ENCODE measurements at places on chromosomes 3 and 15.
A peak's percentile ranks its signal among the peaks of the same experiment; 100 is the strongest.

DNA sequence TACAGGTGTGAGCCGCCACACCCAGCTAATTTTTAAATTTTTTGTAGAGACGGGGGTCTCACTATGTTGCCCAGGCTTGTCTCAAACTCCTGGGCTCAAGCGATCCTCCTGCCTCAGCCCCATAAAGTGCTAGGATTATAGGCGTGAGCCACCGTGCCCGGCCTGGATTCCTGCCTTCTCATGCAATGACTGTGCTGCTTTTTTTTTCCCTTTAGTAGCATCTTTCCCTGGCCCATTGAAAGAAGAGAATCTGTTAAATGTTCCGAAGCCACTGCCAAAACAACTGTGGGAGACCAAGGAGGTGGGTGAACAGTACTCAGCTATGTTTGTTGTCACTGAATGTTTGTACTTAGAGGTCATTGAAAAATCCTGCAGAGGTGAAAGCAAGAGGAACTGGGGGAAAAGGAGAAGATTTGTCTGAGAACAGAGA is 88.0 kb downstream of the CRTC3 start:
- DNase-seq, result no peak

- DNase-seq, result no peak
Observed at GRCh38 chr3:10582733-10583132, 77.3 kb upstream of the ATP2B2 start.

GRCh38 chr3:45198264-45199260 is 27.5 kb downstream of the TMEM158 start:
- no peak for DNase-seq

GRCh38 chr3:158569794-158570193 is 1.2 kb upstream of the MLF1 start:
- no peak for DNase-seq

GRCh38 chr3:21551019-21551418 is 200.0 kb downstream of the ZNF385D start:
- peak; percentile 34 for DNase-seq

DNA sequence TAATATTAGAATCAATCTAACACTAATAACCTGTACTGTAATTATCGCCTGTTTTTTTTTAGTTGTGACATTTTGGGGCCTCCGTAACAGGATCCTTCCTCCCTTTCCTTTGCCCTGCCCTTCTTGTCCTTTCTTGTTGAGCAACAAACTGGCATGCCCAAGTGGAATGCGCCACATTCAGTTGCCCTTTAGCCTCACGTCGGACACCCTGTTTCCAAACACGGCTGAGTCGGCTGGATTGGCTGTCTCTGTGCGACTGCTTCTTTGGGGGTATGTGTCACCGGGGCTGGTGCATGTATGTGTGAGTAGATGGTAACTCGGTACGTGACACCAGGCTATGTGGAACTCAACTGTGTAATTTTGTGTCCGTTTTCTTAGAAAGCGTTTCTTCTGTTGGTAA is 24.1 kb downstream of the TRAK1 start:
- DNase-seq, result no peak

- DNase-seq, result peak; percentile 58
Observed at GRCh38 chr15:23857028-23857641, 170.0 kb upstream of the NDN start.

- no peak for DNase-seq
Observed at GRCh38 chr3:34724916-34725499, 914.3 kb upstream of the ARPP21 start.

DNA sequence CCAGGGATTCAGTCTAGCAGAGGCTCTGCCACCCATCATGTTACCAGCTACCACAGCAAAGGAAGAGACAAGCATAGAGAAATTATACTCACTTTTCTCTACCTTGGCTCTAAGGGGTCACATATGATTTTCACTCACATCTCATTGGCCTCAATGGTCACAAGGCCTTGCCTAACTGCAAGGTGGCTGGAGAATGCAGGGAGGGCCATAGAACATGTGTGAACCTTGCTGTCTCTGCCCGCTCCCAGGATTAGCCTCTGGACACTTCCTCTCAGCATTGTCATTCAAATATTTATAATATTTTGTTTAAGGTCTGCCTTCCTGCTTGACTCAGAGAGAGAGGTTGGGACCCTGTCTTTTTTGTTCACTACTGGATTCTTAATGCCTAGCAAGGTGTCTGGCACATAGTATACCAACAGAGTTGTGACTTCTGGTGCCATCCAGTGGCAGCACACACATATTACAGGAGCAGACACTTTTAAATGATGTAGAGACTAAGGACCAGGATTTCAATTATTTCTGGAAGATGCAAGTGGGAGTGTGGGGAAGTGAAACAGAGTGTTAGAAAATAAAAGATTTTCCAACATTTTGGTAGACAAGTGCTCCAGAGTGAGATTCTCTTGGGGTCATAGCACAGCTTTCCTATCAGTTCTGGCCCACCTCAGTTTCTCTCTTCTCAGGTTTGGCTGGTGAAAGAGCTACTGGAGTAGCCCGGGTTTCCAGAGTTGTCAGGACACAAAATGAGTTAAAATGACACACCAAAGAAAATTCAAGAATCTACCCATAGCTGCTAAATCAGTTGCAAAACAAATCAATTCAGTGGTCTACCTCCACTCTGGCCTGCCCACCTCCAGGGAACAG is 119.0 kb upstream of the RASGRP1 start:
- no peak for DNase-seq

DNA sequence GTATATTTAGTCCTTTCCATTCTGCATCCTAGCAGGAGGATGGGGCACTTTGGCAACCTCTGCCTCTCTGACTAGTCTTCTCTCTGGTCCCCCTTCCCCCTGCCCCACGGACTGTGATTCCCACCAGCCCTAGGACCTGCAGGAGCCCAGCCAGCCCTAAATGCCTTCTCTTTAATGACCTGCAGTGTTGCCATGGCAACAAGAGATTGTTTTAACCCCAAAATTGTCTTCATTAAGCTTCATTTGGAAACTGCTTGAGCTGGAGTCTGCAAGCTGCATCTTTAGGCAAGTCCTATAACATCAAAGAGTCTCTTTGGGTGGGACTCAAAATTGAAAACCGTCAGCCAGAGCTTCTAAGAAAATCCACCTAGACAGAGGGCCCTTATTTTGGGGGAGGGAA is 59.7 kb upstream of the ANKRD34C start:
- no peak for DNase-seq

DNA sequence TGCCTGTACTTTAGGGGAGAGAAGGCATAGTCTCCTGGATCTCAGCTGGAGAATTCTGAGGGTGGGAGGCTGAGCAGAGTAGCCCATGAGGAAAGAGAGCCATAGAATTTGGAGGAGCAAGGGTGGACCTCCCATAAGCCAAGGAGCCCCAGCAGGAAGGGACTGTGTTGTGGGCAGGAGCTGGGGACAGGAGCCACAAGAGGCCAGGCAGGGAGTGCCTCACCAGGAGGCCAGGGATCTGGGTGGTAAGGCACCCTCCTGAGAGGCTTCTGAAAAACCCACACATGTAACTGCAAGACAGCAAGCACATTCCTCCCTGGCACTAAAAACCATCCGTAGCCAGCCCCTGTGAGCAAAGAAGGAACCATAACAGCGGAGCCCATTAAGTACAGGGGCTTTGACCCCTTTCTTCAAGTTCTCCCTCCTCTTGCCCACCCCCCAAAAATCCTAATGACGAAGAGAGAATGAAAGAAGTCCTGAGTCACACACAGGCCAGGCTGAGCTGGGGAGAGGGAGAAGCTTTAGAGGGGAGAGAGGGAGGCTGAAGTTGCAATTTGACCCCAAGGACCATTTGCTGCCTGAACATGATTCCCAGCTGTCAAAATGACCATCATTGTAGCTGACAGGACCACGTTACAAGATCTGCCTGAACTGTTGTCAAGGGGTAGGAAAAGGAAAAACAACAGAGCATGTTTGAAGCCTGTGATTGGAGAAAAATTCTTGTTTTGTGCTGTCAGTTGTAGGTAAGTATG is 82.6 kb downstream of the TRIM42 start:
- DNase-seq, result no peak

DNA sequence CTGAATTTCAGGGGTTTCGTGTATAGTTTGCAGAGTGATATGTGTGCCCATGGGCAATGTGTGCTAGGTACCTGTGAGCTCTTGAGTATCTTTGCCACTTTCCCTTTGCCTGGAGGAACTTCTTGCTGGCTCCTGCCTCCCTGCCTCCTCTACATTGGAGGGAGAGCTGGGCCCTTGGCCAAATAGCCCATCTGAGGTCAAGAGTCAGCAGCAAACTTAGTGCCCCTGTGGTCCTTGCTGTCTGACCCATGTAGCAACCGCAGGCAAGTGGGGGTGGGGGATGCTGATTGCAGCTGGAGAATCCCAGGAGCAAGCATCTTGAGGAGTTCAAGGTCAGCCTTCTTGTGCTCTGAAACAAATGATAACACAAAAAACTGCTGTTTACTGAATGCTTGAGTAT is 5.4 kb upstream of the TBC1D21 start:
- peak; percentile 18 for DNase-seq

DNA sequence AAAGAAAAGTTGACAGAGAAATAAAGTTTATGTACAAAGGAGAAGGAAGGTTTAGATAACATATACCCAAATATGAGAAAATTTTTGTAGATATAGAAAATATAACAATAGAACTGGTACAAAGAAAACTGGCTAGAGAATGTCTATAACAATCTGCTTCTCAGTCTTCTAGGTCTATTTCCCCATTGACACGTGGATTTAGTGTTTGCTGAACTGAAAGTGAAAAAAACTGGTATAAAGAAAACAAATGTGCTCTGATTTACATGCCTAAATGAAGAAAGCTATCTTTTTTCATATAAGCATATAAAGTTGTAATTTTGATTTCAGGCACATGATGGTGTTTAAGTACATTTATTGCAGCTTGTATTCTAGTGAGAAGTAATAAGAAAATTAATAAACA is 9.8 kb downstream of the KCNMB2 start:
- no peak for DNase-seq

- no peak for DNase-seq
Observed at GRCh38 chr3:166248784-166249183, 411.6 kb upstream of the BCHE start.

DNA sequence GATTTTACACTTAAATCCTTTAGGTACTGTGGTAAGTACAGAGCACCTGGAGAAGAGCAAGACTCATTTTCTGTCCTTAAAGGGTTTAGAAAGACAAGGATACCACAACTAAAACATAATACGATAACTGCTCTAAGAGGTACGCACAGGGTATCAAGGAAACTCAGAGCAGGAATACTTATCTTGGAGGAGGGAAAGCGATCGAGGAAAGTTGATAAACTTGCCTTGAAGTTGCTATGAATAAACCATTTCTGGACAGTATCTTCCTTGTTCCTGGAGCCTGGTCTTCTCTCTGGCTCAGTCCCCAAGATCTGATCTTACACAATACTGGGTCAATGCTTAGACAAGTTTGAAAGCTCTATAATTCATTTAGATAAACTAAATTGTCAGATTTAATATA is 17.6 kb upstream of the GATM start:
- no peak for DNase-seq

- DNase-seq, result no peak
Observed at GRCh38 chr3:122497425-122497824, 17.3 kb downstream of the KPNA1 start.

DNA sequence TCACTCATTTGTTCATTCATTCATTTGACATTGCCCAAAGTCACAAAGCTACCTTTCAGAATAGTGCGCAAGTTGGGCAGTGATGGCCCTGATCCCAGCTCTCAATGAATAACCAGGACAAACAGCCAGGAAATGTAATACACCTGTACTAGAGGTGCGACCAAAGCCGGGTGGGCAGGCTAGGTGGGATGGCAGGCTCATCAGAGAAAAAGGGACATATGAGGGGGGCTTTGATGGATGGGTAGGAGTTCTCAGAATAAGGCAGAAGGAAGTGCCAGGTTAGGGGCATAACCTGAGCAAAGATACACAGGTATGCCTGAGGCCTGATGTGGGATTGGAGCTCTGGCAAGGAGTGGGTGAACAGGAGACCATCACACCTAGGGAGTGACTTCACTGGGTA is 53.4 kb upstream of the SMAD6 start:
- no peak for DNase-seq

DNA sequence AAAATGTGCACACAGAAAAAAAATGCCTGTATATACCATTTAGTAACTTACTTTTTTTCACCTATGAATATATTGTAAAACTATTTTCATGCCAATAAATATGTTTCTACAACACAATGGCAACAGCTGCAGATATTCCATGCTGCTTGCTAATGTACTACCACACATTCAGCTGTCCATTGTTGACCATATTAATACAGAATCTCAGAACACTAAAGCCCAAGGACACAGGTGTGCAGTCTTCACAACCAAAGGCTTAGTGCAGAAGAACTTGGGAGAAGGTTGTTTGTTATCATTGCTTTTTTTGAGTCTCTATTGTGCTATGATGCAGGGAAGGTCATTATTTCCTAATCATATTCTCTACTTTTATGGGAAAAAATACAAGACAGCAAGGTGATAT is 79.6 kb downstream of the DIPK2A start:
- no peak for DNase-seq

- no peak for DNase-seq
Observed at GRCh38 chr3:111547631-111548030, 5.6 kb downstream of the CD96 start.

DNA sequence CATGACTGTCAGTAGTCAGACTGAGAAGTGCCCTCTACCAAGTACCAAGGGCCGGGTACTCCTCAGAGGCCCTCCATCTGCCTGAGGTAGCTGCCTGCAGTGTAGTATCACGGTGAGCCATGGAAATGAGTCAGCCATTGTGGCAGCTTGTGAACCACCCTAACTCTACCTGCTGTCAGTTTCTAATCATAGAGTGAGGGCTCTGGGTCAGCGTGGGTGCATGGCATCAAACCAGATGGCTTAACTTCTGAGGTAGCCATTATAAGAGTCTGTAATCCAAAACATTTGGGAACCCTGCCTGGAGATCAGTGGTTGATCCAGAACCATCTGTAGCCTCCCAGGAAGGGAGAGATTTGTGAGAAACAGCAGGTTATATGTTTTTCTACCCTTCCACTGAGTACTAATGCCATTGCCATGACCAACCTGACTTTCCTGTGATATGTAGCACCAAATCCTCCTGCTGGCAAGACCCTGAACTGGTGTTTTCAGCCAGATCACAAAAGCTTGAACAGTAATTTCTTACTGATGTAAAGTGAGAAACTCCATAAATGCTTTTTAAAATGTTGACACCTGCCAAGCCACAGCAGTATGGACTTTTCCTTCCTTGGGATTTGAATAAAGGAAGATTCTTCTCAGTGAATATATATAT is 38.9 kb downstream of the ABHD2 start:
- DNase-seq, result no peak

- no peak for DNase-seq
Observed at GRCh38 chr3:61442696-61443095, 118.7 kb upstream of the PTPRG start.

- DNase-seq, result no peak
Observed at GRCh38 chr3:130729154-130729553, 17.5 kb downstream of the PIK3R4 start.
